ENCODE measurements at places on chromosomes 7 and 10.
A peak's percentile ranks its signal among the peaks of the same experiment; 100 is the strongest.

GRCh38 chr7:87119581-87119980 lies 32.7 kb upstream of the DMTF1 start:
- peak; percentile 5 for DNase-seq

GRCh38 chr10:61475449-61475873 lies 22.3 kb upstream of the TMEM26 start:
- DNase-seq, result no peak

GRCh38 chr10:114301177-114301576 lies 62.1 kb downstream of the VWA2 start:
- DNase-seq, result no peak

- DNase-seq, result no peak
Observed at GRCh38 chr7:55965100-55965470, 700 bp downstream of the NIPSNAP2 start.

DNA sequence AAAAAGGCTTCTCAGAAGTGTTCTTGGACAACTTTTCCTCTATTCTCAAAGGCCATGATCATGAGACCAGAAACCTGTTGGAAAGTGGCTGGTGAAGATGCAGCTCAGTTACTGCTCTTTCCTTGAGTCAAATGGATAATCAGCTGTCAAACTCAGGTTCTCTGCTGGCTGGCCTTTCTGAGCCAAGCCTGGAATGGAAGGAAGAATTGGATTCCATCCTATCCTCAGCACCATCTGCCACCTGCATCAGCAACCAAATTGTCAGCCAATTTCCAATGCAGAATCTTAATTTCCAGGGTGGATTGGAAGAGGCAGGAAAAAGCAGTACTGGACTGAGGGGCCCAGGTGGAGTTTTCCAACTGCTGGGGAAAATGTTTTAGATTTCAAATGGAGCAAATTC lies 631.7 kb downstream of the KCNMA1 start:
- DNase-seq, result peak; percentile 42

DNA sequence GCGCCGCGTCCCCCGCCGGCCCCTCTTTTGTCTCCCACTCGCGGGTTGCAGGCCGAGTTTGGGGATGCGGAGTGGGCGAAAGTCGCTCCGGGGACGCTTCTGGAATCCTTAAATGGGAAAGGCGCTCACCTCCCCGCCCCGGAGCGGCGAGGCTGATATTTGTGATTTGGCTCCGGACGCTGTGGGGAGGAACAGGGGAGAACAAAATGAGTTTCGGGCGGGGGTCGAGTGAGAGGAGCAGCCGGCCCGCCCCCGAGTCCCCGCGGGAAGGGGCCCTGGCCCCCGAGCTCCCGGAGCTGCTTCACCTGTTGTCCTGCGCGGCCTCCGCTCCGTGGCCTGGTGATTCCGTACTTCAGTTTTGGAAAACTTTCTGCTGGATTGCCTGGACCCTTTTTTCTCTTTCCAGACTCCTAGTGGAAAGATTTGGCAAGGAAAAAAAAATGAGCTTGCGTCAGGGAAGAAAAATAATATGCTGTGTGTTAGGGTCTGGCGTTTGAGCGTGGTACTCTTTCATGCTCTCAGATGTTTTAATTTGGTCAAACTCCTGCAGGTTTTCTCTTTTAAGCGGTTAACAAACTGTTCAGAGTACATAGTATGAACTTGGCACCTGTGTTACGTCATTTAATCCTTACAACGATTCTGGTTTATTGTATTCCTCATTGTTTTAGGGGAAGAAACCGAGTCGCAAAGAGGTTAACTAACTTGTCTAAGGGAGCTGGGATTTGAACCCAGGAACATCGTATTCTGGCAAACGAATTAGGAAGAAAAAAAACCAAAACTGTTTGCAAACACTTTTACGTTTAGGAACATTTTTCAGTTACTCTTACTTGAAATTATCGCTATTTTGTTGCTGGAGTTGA lies 924 bp downstream of the BMPR1A start:
- peak; percentile 78 for DNase-seq

DNA sequence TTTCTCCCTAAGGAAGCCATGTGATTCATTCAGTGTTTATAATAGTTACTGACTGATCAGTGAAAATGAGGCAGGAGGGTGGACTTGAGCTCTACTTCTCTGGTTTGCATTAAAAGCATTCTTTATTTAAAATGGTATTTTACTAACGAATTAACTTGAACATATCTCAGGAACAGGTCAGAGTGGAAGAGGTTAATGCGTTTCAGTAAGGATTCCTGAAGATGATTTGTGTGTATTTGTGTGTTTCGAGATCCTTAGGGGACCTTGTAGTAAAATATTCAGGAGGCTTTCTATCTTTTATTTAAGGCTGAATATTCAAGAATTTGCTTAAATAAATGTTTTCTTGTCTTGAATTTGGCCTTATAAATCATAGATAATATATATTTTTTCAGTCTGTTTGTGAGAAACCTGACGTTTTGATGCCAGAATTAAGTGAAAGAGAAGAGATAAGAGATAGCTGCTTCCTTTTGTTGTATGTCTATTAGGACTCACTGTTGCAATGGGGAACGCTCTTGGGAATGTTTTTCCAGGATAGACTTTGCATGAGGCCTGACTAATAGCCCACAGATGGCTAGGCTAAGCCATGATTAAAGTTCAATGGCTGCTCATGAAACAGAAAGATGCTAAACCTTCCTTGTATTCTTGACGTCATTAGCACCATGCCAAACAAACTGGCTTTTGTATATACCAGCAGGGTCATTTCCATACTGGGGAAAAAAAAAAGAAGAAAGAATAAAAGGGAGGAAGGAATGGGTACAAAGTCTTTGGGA lies 93.8 kb upstream of the MTPN start:
- no peak for DNase-seq

DNA sequence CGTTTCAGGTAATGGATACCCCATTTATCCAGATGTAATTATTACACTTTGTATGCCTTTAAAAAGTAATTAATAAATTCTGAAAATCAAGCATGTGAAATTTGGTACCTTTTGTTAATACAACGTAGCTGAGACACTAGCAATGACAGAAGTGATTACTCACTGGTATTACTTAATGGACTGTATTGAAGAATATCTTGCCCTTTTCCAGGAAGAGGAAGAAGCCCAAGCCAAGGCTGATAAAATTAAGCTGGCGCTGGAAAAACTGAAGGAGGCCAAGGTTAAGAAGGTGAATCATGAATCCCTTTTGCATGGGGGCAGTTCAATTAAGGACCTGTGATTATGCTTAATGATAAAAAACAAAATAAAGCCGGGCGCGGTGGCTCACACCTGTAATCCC lies 64.8 kb downstream of the APBB1IP start:
- DNase-seq, result no peak

- DNase-seq, result no peak
Observed at GRCh38 chr10:124728071-124728829, 15.9 kb downstream of the FAM53B start.

DNA sequence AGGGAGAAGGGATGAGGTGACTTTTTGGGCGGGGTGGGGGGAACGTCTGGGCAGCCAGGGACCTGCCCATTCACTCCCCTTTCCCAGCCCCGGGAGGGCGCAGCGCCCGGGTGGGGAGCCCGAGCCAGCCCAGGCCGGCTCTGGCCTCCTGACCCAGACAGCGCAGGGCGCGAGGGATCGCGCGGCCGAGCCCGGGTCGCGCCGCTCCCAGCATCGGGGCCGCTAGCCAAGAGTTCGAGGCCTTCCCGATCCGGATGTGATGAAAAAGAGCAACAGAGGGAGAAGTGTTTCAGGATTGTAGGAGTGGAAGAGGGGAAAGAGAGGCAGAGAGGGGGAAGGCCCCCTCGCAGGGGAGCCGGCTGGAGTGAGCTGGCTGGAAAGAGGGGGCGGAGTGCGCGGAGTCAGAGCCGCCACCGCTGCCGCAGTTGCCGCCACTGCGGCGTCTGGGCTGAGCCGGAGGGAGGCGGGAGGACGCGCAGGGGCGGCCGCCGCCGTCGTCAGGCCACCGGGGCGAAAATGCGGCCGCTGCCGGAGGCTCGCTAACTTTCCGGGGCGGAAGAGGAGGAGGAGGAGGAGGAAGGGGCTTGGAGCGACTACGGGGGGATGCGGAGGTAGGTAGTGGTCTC lies at the start of gene MDFIC:
MDFIC (plus strand) TSS at position 69 of the 626 bp plus-strand sequence. CDS start 940 bp downstream, outside the sequence.
- peak; percentile 65 for DNase-seq

GRCh38 chr7:84876061-84876821 lies 310.6 kb downstream of the SEMA3D start:
- DNase-seq, result peak; percentile 33

DNA sequence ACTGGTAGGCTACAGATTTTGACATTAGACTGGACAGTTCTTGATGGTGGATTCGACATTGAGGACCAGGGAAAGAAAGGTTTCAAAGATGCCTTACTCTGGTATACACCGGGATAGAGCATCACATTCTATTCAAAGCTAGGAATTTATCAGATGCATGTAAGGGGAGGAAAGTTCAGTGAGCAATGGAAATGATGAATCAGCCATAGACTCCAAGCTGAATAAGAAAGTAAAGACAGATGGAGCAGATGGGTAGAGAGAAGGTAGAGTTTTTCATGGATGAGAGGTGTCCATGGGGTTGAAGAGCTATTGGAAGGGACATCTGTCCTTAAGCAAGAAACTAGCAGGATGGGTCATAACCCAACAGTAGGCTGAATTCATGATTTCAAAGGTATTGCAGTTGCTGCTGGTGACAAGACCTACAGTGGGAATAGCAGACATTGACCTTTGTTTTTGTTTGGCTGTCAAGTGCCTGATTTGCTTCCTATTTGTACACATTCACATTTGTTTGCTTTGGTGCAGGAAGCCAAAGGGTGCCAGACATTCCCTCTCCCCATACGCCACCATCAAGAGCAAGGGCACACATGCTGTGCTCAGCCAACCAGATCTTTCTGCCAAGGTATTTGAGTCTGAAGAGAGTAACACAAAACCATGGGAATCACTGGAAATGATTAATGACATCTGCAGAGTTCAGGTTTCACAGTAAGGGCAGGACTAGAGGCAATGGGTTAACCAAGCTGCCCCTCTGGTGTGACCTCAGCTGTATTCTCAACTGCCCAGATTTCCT lies 8.6 kb upstream of the CACUL1 start:
- no peak for DNase-seq

DNA sequence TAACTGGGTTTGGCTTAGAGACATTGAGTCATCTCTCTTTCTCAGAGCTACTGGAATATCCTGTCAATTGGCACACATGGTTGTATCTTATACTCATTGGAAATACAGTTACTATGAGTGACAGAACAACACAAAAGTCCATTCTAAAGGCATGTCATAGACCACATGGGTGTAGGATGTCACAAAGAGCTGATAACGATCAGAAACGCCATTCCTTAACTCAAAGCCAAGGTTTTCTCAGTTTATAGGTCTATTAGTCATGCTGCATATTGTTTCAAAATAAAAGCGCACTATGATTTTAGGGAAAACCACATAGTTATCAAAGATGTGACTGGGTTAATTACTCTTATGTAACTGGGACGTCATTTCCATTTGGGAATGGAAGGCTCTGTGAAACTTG lies 147.2 kb upstream of the FAM171A1 start:
- no peak for DNase-seq

- no peak for DNase-seq
Observed at GRCh38 chr7:44486693-44487092, 3.8 kb downstream of the NUDCD3 start.

GRCh38 chr7:142807855-142808460 lies 37.2 kb downstream of the PRSS2 start:
- no peak for DNase-seq

DNA sequence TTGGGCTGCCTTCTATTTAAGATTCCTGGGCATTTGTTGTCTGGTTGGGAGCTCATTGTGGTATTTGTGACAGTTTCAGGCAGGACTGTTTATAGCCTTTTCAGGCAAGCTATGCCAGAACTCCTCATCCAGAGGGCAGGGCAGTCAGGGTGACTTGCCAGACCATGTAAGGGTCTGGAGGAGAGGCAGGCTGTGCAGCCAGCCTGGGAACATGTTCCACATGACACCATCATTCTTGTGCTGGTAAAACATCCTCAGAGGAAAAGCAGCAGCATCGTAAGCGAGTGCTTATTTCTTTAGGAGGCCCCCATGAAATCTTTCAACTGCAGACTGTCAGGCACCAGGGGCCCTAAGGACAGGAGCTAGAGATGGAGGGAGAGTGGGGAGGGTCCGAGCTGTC lies 44.0 kb upstream of the SORBS1 start:
- DNase-seq, result no peak

DNA sequence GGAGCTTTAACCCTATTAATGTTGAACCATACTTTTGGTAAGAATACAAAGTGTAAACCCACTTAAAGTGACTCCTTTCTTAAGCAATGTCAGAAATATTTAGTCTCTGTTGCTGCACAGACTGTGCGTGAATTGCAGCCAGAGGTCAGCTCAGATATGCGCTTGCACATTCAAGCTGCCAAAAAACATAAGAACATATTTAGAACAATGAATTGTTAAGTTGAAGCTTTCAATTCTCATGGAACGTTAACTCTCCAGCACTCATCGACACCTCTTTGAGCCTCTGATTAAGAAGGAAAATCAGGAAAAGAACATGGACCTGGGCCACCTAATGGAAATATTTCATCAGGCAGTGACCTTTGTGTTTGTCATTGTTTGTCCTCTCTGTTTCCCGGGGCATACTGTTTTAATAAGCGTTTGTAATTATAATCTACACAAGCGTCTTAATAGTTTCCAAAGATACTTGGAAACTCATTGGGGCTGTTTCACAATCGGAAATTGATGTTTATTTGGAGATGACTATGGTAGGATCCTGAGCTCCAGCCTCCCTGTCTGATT lies 193.0 kb upstream of the CELF2 start:
- DNase-seq, result peak; percentile 82

- no peak for DNase-seq
Observed at GRCh38 chr7:102230593-102230992, 56.1 kb upstream of the SH2B2 start.

- DNase-seq, result no peak
Observed at GRCh38 chr10:6817770-6818169, 237.7 kb upstream of the PRKCQ start.

- peak; percentile 62 for DNase-seq
Observed at GRCh38 chr7:981793-982510, 1.0 kb upstream of the CYP2W1 start.

- DNase-seq, result no peak
Observed at GRCh38 chr7:123075838-123076467, 80.5 kb upstream of the TAS2R16 start.

DNA sequence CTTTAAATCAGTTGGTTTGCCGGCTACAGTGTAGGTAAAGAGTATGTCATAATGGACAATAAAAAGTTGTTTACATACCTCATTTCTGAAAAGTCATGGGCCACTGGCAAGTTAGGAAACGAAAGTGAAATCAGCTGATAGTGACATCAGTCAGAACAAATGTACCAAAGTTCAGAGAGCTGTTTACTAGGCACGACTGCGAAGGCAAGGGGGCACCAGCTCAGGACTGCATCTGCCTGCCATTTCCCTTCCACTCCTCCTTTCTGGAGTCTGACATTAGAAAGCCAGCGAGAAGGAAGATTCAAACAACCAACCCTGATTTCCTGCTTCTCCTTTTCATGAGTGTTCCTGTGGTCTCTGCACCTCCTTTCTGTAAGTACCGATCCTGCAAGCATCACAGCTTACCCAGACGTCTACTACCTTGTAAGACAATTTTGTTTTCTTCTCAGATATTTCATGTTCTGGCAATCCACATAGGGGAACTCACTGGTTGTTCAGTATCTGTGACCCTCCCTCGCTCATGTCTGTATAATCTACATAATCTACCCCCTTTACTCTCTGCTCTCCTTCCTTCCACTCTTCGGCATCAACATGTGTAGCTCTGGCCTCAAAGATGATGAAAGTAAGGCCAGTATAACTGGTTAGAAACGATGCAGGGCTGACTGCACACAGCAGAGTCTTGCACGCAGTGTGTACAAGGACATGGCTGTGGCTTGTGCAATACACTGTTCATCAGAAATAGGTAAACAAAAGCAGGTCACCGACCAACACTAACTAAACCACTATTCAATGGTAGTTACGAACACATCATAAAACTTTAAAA lies at the start of gene TMEM140:
TMEM140 (plus strand) TSS at position 174 of the 823 bp plus-strand sequence. CDS start 16,370 bp downstream, outside the sequence.
- no peak for DNase-seq

GRCh38 chr10:22433875-22434274 lies 88.6 kb downstream of the SPAG6 start:
- DNase-seq, result no peak

Measured in muscle of back (tissue), 13 donors.